Cardiac muscle cell (in vitro differentiated cells and primary cell): ENCODE measurements at places on chromosomes 5 and 9.
A peak's percentile ranks its signal among the peaks of the same experiment; 100 is the strongest.

DNA sequence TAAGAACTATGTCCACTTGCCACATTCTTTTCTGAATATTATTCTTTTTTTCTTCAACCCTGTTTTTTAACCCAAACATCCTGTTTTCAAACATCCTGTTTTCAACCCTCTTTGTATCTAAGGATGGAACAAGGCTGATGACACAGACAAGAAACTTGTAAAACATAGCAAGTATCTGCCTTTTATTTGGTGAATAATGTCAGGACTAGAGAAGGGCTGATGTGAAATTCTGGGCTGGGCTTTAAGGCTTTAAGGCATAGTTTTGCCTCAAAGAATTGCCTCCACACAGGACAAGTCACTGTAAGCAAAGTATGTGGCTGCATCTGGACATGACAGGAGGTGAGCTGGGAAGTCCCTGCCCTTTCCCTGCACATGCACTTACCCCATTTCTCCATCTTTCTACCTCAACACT lies 42.5 kb upstream of the RIC1 start:
- peak; percentile 62 for DNase-seq

DNA sequence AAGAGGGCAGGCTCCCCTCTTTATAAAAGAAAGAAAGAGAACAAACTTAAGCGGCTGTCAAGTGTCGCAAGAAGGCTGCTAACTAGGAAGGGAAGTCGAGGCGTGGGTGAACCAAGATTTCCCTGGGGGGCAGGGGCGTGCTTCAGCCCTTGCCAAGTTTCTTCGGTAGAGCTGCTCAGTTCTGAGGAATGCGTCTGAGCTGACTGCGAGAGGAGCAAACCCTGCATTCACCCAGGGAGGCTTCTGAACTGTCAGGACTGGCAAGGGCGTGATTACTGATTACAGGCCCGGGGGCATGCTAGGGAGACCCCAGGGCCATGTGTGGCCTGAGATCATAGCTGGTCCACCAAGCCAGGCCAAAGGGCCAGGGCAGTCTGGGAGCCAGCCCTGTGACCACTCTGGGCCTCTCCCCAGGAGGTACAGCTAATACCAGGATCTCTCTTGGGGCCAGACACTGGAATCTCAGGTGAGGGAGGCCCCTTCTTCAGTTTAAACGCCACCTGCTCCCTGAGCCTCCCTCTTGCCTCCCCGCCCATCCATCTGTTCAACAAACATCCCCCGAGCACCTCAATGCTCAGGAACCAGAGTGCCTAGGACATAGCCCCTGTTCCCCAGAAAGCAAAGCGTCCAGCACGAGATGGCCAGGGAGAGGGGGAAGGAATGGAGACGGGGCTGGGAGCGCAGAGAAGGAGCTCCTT lies 30.9 kb downstream of the SARDH start:
- DNase-seq: no peak

- no peak for DNase-seq
Measured at GRCh38 chr9:123220127-123220526, 48.3 kb downstream of the STRBP start.

- DNase-seq: no peak
Measured at GRCh38 chr5:42718591-42718990, 38.0 kb upstream of the CCDC152 start.

DNA sequence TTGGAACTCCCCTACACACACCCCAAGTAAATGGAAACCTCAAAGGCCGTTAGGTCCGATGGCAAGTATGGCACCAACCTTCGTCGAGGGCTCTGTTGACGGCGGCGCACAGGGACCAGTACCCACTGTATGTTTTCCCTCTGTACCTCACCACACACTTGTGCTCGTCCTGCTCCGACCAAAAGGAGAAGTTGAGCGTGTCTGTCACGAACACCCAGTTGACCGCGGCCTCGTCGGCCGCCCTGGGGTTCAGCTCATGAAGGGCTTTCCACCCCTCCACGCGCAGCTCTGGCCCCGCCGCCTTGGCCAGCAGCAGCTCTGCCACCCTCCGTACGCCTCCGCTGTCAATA lies 24.0 kb downstream of the HNRNPK start:
- DNase-seq: no peak

DNA sequence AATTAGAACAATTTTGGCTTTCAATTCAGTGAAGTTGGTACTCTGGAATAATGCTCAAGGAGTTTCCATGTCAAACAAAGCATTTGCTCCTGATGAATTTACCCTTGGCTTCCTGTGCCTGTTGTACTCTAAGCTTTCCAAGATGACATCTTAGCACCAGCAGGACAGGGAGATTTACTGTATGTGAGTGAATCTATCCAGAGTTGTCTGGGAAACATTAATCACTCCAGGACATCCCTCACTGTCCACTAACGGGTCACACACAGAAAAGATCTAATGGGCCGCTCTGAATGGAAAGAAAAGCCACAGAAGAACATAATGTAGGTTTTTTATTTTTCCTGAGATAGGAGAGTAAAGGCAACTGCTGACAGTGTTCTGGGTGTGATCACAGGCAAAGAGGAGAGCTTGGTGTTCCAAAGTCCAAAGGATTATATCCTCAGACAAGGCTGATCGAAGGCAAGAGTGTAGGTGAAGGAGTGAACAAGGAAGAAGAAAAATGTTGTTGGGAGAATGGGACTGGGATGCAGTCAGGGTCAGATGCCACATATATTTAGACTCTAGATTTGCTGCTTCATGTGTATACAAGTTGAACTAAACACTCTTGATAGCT lies 167.7 kb upstream of the RPS23 start:
- DNase-seq: no peak

GRCh38 chr5:153900703-153901395 lies 137.9 kb downstream of the FAM114A2 start:
- peak; percentile 25 for DNase-seq

GRCh38 chr9:68551191-68551590 lies 10.5 kb upstream of the TMEM252 start:
- no peak for DNase-seq

DNA sequence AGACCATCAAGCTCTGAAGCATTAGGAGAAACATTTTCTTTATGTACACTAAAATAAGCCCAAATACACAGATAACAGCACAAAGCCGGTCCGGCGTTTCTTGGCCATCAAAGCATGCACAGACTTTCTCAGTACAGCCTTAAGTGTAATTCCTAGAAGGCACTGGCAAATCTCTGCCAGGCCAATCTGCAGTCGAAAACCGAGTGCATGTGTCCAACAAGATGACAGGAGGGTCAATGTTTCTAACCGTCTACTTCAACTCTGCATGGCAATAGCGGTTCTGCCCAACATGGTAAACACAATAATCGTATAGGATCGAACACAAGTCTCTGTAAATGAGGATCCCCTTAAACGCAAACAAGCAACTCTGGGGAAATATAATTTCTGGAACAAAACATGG lies 1.1 kb downstream of the ARL15 start:
- DNase-seq: peak; percentile 18

DNA sequence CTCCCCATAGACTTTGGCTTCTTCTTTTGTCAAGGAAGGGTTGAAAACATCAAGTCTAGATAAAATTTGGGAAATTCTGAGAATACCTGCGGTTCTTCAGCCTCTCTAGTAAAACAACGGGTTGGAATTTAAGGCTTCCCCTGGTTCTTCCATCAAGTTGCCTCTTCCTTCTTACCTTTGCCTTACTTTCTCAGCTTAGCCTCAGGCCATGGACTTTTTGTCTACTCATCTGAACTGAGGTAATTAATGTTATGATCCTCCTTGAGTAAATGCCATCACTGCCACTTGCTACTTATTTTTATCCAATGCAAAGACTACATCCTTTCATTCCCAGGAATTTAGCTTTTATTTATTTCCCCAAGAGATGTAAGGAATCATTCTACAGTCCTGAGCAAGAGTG lies 184.4 kb downstream of the MPDZ start:
- DNase-seq: no peak

DNA sequence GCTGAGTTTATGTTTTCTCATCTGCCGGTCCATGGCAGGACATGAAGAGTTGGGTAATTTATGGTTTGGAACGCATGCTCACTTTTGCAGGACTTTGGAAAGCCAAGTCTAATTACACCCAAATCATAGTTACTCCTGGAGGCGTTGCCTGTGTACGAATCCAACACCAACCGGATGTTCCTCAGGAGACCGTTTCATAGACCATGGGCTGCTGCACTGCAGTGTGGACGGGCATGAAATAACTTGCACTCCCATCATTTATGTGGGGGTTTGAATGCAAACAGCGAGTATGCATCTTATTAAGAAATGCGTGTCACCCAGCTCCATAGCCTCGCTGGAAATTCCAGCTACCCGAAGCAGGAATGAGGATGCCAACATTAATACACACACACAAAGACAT lies 96.1 kb upstream of the IRX2 start:
- DNase-seq: no peak

GRCh38 chr5:68883436-68883835 lies 210.4 kb upstream of the SLC30A5 start:
- no peak for DNase-seq

DNA sequence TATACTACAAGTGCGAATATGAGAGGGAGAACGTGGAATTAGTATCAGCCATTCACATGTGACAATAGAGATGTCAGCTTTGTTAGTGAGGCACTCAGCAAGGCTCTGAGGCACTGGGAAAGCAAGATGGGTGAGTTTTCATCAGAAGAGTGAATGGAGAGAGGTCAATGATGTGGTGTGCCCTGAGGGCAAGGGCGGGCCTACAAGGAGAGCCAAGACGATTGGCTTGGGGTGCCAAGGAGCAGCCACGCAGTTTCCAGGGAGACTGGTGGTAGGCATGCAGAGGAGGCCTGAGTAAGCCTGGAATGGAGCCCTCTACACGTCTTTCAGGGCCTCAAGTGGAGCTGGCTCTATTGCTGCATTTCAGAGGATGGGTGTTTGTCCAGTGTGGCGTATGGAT lies 24.7 kb downstream of the BTF3 start:
- no peak for DNase-seq

- DNase-seq: no peak
Measured at GRCh38 chr5:23635938-23636337, 128.5 kb downstream of the PRDM9 start.

DNA sequence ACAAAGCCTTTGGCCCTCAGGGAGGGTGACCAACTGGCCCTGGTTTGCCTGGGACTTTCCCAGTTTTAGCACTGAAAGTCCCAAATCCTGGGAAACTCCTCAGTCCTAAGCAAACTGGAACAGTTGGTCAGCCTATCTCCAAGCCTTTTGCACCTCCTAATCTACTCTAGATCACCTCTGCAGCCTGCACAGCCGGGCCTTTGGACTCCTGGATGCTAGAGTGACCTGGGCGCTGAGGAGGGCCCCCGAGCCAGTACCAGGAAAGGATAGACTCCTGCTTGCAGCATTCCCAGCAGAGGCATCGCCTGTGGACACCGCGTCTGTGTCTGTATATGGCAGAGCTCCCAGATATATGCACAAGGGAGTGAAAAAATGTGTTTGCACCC lies 15.1 kb downstream of the IRF1 start:
- no peak for DNase-seq

DNA sequence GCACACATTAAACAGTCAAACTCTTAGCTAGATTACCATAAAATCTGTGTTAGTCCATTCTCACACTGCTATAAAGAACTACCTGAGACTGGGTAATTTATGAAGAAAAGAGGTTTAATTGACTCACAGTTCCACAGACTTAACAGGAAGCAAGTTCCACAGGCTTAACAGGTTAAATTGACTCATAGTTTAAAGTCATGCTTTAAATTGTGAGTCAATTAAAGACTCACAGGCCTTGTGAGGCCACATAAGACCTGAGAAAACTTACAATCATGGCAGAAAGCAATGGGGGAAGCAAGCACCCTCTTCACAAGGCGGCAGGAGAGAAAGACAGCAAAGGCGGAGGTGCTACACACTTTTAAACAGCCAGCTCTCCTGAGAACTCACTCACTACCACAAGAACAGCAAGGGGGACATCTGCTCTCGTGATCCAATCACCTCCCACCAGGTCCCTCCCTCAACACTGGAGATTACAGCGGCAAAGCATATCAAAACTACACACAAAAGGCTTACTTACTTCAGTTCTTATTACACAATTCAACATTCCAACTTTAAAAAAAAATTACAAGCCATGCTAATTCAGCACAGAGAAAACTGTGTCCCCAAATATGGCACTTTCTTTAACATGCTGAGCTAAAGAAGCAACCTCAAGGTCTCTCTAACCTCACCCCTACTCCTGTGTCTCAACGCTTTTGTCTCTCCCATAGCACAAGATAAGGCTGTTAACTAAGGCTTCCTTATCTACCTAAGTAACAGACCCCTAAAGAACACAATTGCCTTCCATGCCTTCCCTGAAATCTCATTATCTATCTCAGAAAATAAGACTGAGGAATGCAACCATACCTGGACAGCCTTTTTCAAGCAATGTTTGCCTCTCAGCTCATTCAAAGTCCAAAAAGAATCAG lies 805.1 kb downstream of the NR2F1-AS1 start:
- DNase-seq: no peak

GRCh38 chr5:79936646-79937216 lies 54.3 kb downstream of the MTX3 start:
- DNase-seq: no peak

- DNase-seq: no peak
Measured at GRCh38 chr5:135667673-135668072, 88.9 kb upstream of the CXCL14 start.

- no peak for DNase-seq
Measured at GRCh38 chr9:89278551-89278950, 32.4 kb upstream of the CKS2 start.

GRCh38 chr9:115391168-115391825 lies 273.3 kb upstream of the TNC start:
- no peak for DNase-seq

DNA sequence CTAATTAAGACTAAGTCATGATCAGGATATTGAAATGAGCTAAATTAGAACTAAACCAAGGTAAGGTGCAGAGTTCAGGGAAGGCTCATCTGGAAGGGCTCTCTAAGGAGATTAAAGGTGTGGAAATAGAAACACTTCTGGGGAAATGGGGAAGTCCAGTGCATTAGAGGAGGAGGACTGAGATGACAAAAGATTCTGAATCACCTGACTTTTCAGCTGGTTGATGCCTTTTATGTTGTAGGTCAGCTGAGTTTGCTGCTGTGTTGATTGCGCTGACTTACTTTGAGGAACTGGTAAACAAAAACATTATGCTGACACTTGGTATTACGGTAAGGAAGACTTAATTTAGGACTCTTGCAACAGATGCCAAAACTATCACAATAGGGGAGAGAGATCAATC lies 23.8 kb downstream of the IFNA5 start:
- no peak for DNase-seq

DNA sequence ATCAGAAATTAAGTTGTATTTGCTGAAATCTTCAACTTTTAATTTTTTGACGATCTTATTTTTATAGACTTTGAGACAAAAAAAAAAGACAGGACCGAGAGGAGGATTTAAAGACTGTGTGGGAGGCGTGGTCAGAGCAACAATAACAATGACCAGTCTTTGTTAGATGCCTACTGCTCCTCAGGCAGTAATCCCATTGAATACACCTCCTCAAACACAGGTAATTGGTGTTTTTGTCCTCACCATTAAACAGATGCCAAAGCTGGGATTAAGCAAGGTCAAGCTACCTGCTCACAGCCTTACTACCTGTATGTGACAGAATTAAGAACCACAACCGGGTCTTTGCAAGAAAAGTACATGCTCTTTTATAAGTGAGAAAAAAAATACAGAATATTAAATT lies 233.3 kb upstream of the GRAMD2B start:
- no peak for DNase-seq
